ENCODE measurements at places on chromosomes 1 and 21. TPM values are rescaled to one million over a fixed set of nuclear protein-coding genes. Genes with fewer than 3 reads are reported as not detected.
A peak's percentile ranks its signal among the peaks of the same experiment; 100 is the strongest.

GRCh38 chr1:44677201-44677766 lies 2.8 kb downstream of the ARMH1 start:
- DNase-seq: peak; percentile 66

DNA sequence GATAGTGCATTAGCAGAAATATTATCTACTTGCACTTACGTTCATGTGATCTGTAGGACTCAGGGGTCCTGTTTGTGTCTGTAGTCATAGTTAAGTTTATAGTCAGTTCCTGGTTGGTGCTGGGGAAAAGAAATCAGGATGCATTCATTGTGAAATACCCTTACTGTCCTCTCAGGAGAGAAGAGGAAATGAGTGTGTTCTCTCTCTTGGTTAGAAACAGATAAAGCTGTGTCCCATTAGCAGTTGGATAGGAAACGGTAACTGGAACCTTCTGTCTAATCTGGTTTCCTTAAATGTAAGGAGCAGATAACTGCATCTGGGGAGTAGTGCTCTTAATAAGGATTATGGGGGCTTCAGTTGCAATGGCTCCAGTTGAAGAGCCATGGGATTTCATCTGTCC lies 8.9 kb downstream of the SDCCAG8 start:
- DNase-seq: peak; percentile 62

GRCh38 chr1:184292101-184292500 lies 94.7 kb upstream of the C1orf21 start:
- DNase-seq: no peak

DNA sequence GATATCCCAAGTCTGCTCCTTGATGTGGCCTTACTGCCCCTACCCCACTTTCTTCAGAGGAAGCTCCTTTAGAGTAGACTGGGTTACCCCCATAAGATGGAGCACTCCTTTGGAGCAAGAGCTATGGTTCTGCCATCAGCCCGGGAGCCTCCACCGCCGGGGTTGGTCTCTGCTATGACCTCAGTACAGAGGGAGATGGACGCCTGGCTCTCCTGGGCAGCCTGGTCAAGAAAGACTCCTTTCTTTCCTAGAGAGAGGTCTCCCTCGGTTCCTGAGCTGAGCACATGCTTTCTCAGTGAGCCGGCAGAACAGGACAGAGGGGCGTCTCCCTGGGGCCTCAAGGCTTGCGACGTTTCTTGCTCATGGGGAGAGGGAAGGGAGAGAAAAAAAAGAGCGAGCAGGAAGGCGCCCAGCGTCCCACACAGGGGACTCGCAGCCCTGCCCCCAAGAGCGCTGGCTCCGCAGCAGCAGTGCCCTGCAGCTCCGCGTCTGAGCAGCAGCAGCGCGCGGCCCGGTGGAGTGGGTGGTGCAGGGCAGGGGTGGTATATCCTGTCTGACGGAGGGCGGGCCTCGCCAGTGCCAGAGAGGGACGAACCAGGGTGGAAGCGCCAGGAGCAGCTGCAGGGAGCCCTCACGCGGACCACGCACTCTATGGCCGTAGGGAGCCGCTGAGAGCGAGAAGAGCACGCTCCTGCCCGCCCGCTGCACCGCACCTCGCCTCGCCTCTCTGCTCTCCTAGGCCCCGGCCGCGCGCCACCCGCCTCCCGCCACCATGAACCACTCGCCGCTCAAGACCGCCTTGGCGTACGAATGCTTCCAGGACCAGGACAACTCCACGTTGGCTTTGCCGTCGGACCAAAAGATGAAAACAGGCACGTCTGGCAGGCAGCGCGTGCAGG lies at the start of gene PKP1:
Gene PKP1, plus strand, starts transcription at position 576 of the 899 bp plus-strand sequence. Its CDS starts 197 bp downstream, at position 773.
- DNase-seq: no peak

- no peak for DNase-seq
Observed at GRCh38 chr1:87786861-87787545, 458.3 kb downstream of the LMO4 start.

DNA sequence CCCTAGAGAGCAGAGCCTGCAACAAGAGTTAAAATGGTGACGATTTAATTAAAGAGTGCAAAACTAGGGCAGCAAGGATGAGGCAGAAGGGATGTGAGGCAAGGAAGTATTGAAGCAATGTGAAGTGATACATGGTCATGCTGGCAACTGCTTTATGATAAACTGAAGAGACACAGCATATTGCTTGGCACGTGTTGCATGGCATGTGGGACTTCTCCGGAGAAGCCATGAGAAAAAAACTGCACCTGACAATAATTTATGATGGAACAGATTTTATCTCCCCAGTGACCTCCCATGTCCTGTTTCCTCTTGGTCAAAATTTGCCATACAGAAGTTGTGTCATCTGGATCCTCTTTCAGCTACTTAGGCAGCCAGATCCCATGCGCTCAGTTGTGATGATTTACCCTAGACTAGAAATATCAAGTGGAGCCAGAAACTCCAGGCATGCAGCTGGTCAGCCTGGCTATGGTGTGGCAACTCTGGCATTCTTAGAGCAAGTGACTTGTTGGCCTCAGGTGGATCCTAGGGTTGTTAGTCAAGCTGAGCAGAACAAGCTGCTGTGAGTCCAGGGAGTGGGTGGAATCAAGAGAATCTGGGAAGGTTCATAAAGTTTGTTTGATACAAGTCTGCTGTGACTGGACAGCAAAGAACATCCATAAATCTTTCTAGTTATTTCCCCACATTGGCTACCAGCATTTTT lies 611.4 kb upstream of the USP24 start:
- peak; percentile 2 for DNase-seq

OR2L13 gene
- not detected for total RNA-seq

ICOSLG gene
- 1.5 TPM for total RNA-seq

TNFSF18 gene
- 0.49 TPM for total RNA-seq

MFN2 gene
- total RNA-seq: 95.6 TPM
